ENCODE measurements at places on chromosomes 12 and 14.

- no peak for DNase-seq
These were observed 209.1 kb downstream of the MED13L start for GRCh38 chr12:116068371-116068770.

- no peak for DNase-seq
These were observed 21.5 kb downstream of the EP400 start for GRCh38 chr12:131971226-131971625.

- DNase-seq: no peak
These were observed 12.9 kb upstream of the FAM181A start for GRCh38 chr14:93914278-93914677.

DNA sequence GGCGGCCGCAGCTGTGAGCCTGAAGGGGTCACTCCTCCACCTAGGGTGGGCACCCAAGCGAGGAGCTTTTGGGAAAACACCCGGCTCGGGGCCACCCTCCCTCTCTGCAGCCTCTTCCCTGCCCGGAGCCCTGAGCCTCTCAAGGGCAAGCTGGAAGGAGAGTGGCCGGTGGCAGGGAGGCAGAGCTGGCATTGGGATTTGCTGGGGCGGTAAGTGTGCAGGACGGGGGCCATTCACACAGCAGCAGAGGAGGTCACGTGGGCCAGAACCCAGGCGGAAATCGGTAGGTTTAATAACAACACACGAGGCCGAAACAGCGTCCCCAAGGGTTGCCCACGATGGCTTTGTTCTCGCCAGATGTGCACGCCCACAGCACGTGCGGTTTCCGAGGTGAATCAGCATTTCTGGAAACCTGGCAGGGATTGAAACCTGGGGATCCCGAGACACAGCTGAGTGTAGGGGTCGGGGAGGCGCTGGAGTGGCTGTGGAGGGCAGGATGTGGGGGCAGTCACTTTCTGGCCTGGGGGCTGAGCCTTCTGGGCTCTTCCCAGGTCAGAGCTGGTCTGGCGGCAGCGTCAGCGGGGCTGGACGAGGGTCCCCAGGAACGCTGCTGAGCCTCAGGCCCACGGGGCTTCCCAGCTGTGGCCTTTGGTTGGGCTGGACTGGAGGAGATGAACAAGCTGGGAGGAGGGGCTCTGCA is 23.5 kb downstream of the NOC4L start:
- DNase-seq: no peak

DNA sequence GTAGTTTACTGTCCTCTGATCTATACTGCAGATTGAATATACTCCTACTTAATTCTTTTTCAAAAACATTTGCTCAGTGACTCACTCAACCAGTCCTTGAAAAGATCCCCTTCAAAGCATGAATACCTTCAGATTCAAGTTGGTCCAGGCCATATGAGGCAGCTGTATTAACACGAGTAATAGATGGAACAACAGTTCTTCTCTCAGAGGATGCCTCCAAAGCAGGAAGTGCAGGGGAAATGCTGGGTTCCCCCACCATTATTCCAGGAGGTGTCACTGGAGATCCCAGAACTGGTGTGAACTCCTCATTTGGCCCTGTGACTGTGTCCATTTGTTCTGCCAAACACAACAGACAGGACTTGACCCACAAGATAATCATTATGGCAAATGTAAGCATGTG is 20.6 kb downstream of the ARMH4 start:
- DNase-seq: no peak
